Heart right ventricle (tissue), 16 donors: ENCODE measurements at places on chromosomes 5 and 9.

- H3K4me1 ChIP-seq = no peaks in the 10 kb centered on the region
- H3K27ac ChIP-seq = no peak overlapping the region
- H3K36me3 ChIP-seq = no peaks in the 10 kb centered on the region
- peaks cover 14% of the 10 kb centered on the region for H3K27me3 ChIP-seq
- no peak overlapping the region for H3K4me3 ChIP-seq
Measured at GRCh38 chr5:132020568-132021339, 9.3 kb upstream of the ACSL6 start.

DNA sequence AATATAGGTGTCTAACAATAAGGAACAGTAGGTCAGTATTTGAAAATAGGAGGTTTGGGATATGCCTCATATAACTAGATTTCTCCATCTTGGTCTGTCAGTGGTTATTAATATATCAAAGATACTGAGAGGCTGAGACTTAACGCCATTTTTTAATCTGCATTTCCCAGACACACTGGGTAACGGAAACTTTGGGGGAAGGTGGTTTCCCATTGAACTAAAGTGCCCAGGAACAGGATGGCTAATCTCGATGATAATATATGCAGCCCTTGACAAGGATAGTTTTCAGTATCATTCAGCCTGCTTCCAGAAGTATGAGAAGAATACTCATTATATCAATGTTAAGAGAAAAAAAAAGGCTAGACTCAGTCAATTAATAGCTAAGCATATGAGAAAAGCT, 30.7 kb downstream of the EFNA5 start:
- no peak overlapping the region for H3K4me3 ChIP-seq
- DNase-seq = no peak
- no peaks in the 10 kb centered on the region for H3K4me1 ChIP-seq
- H3K27ac ChIP-seq = no peak overlapping the region
- no peaks in the 10 kb centered on the region for H3K27me3 ChIP-seq

DNA sequence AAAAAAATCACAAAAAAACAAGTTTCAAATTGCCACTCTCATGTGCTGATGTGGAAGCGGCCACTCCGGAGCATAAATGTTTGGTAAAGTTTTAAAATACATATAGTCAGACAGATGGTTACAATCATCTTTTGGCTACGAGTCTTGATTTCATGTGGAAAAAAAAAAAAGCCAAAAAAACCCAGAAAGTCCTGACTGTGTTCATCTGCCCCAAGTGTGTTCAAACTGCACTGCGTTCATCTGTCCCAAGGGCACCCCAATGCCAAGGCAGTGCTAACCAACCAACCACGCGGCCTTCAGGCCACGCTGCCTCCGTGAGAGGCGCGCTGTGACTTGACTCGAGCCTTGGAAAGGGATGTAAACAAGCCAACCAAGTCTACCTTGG, 127.1 kb downstream of the MYO10 start:
- H3K36me3 ChIP-seq = no peaks in the 10 kb centered on the region
- H3K27ac ChIP-seq = no peak overlapping the region
- no peak for DNase-seq
- no peak overlapping the region for H3K4me3 ChIP-seq

DNA sequence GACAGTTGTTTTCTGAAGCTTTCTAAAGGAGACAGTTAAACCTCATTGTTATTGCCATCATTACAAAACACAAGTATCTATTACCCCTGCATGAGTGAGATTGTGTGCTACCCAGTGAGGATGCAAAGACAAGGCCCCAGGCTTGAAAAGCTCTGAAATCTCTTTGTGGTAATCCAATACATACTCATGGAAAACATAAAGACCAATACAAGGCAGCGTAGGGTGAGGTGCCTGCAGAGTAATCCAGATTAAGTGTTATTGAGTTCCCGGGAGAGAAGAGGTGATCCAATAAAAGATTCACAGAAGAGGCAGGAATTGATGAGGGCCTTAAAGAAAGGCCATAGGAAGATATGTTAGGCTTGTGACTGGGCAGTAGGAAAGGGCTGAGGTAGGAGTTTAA, 150.1 kb downstream of the MEF2C start:
- peaks cover 49% of the 10 kb centered on the region for H3K36me3 ChIP-seq
- peaks cover 36% of the 10 kb centered on the region for H3K4me1 ChIP-seq
- no peak overlapping the region for H3K4me3 ChIP-seq
- no peak for DNase-seq
- no peaks in the 10 kb centered on the region for H3K27me3 ChIP-seq

- H3K36me3 ChIP-seq = no peaks in the 10 kb centered on the region
- no peaks in the 10 kb centered on the region for H3K4me1 ChIP-seq
- H3K27ac ChIP-seq = no peak overlapping the region
Measured at GRCh38 chr5:145750199-145750598, 84.9 kb downstream of the PRELID2 start.

- no peak overlapping the region for H3K4me3 ChIP-seq
- H3K27ac ChIP-seq = no peak overlapping the region
- H3K27me3 ChIP-seq = no peaks in the 10 kb centered on the region
- no peaks in the 10 kb centered on the region for H3K4me1 ChIP-seq
Measured at GRCh38 chr9:78982849-78983248, 588.9 kb upstream of the TLE4 start.

- no peak overlapping the region for H3K4me3 ChIP-seq
- no peak for DNase-seq
- no peak overlapping the region for H3K27ac ChIP-seq
- H3K36me3 ChIP-seq = no peaks in the 10 kb centered on the region
- no peaks in the 10 kb centered on the region for H3K27me3 ChIP-seq
Measured at GRCh38 chr5:131488463-131488862, 146.6 kb downstream of the RAPGEF6 start.
